Left lung (tissue), 14 donors: ENCODE measurements at places on chromosomes 2 and 18. TPM values are rescaled to one million over a fixed set of nuclear protein-coding genes. Genes with fewer than 3 reads are reported as not detected.

CPSF3 gene
- 30.3 TPM for total RNA-seq

LONRF2 gene
- 3.1 TPM for total RNA-seq

DNA sequence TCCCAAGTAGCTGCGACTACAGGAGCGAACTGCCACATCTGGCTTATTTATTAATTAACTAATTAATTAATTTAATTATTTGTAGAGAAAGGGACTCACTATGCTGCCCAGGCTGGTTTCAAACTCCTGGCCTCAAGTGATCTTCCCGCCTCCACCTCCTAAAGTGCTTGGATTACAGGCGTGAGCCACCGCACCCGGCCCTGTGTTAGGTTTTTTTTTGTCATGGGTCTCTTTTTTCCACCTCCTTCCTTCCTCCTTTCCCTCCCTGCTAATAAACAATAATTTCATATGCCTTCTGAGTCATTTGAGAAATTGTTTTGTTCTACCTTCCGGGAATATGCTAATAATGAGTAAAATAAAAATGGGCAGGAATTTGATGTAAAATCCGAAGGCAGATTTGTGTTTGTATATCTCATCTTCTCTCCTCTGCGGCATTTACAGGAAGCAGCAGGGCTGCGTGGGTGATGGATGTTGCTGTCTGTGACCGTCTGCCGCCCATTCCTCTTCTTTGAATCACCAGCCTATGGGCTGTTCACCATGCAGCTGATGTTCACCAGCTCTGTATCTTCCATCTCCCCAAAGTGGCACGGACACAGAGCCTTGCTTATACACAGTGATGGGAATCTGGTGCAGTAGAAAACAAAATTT, 89.9 kb downstream of the ACSL3 start:
- H3K4me3 ChIP-seq: no peak overlapping the region
- no peak for DNase-seq
- no peak overlapping the region for H3K27ac ChIP-seq
- peaks cover 4% of the 10 kb centered on the region for H3K4me1 ChIP-seq
- no peaks in the 10 kb centered on the region for H3K36me3 ChIP-seq

- no peak overlapping the region for H3K27ac ChIP-seq
- H3K4me1 ChIP-seq: no peaks in the 10 kb centered on the region
- no peaks in the 10 kb centered on the region for H3K36me3 ChIP-seq
- no peaks in the 10 kb centered on the region for H3K27me3 ChIP-seq
- DNase-seq: no peak
Measured at GRCh38 chr2:160092445-160092844, 30.0 kb upstream of the PLA2R1 start.

SPAST gene
- total RNA-seq: 16.7 TPM

C2orf80 gene
- total RNA-seq: not detected

- peaks cover 10% of the 10 kb centered on the region for H3K36me3 ChIP-seq
- H3K4me3 ChIP-seq: no peak overlapping the region
- DNase-seq: no peak
Measured at GRCh38 chr18:35470435-35470834, 27.3 kb downstream of the INO80C start.

BOLL gene
- total RNA-seq: not detected

GRCh38 chr2:217799563-217800432, 203.0 kb downstream of the TNS1 start:
- H3K27ac ChIP-seq: peak overlapping the region; percentile 26
- H3K4me3 ChIP-seq: no peak overlapping the region
- H3K36me3 ChIP-seq: no peaks in the 10 kb centered on the region
- DNase-seq: no peak
- no peaks in the 10 kb centered on the region for H3K27me3 ChIP-seq

DNA sequence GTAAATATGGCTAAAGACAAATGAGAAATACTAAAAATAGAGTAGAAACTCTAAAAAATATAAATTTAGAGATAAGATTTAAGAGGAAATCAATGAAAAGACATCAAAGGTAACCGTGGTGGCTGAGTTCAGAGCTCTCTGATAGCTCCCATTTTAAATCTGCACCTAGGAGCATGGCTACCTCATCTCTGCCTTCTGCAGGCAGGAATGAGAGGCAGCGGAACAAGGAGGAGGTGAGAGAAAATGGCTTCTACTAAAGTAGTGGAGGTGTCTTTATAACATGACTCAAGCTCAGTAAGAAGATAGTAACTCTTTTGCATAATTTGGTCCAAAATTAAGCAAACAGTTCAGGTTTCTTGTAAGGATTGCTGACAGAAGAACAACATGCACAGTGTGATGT, 758.7 kb upstream of the FSHR start:
- no peaks in the 10 kb centered on the region for H3K36me3 ChIP-seq
- DNase-seq: no peak
- H3K27me3 ChIP-seq: no peaks in the 10 kb centered on the region
- H3K4me3 ChIP-seq: no peak overlapping the region
- H3K27ac ChIP-seq: no peak overlapping the region

GRCh38 chr2:19722531-19722971, 179.2 kb downstream of the TTC32 start:
- DNase-seq: no peak
- no peaks in the 10 kb centered on the region for H3K27me3 ChIP-seq
- H3K4me1 ChIP-seq: no peaks in the 10 kb centered on the region

GRCh38 chr18:48814490-48815178, 136.1 kb downstream of the SMAD7 start:
- peaks cover 4% of the 10 kb centered on the region for H3K4me1 ChIP-seq
- no peaks in the 10 kb centered on the region for H3K36me3 ChIP-seq
- peak; percentile 11 for DNase-seq
- no peak overlapping the region for H3K4me3 ChIP-seq
- H3K27me3 ChIP-seq: no peaks in the 10 kb centered on the region

GRCh38 chr2:201746551-201746950, 34.2 kb downstream of the ALS2 start:
- H3K36me3 ChIP-seq: peaks cover 3% of the 10 kb centered on the region
- no peak overlapping the region for H3K27ac ChIP-seq
- H3K27me3 ChIP-seq: no peaks in the 10 kb centered on the region
- DNase-seq: no peak

SPP2 gene
- total RNA-seq: not detected

TEX44 gene
- total RNA-seq: not detected

GRB14 gene
- total RNA-seq: 9.4 TPM
